ENCODE measurements at places on chromosomes 3 and 15.

DNA sequence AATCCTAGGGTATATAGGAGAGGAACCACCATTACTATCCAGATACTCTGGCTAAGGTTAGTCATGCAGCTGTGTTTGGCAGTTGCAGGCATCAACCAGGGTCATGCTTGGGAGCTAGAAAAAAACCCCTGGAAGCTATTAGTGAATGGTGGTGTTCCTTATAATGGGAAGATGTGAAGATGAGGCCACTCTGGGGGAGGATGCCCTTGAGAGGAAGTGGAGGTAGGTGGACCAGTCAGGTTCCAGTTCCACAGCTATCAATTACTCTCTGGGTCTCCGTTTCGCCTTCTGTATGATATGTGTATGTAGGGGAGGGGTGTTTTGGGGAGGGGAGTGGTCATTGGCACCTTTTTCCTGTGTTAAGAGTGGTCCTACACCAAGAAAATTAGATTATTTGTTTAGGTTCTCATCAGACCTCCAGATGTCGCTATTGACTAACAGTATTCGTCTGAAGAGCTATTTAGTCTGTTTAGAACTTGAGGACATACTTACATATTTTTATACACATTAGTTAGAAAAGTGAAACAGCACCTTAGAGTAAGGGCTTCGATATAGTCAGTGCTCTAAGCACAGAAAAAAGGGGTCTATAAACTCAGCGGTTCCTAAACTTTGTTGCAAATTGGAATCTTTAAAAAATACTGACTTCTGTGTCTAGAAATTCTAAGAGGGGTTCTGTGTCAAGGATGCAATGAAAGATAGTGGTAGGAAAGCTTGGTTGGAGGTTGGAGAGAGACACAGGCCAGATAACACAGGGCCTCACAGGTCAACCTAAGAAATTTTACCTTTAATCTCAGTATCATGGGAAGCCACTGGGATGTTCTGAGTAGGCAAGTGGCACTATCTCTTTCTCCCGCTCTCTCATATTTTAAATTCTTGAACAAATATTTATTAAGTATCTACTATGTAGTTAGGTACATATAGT, 9.1 kb upstream of the HPS3 start:
- no peak for DNase-seq

- no peak for DNase-seq
Measured at GRCh38 chr3:82461049-82461889, 699.8 kb upstream of the GBE1 start.

GRCh38 chr15:74239051-74239705, 3.1 kb downstream of the CCDC33 start:
- no peak for DNase-seq

DNA sequence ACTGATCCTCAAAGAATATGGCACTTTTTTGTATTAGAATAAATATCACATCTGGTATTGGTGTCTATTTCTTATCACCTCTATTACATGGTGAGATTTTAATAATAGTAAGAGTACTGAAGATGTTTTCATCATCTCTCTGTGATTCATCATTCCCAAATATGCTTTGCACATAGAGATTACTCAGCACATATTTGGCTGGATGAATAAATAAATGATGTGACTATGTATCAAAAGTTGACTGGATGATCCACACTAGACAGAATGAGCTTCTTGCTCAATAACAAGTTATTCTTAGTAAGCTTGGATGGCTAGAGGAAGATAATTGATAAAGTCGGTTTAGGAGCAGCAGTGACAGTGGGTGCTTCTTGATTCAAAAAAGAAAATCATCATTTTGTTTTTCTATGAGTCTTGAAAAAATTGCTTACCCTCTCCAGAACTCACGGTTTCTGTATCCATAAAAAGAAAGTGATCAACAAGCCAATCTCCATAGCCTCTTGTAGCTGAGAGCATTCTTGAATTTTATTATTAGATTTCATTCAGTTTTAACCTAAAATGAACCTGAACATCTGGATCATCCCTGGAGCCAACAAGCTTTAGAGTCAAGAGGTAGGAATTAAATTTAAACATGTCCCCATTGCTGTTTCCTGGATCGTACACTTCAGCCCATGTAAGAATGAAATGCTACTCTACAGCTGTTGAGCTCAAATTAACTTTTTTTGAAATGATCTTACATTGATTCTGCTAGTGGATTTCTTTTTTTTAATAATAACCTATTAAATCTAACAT, 104.8 kb upstream of the OSTN start:
- no peak for DNase-seq

- no peak for DNase-seq
Measured at GRCh38 chr3:10926811-10927521, 65.6 kb upstream of the SLC6A1 start.

GRCh38 chr3:29067007-29067406, 213.9 kb upstream of the RBMS3 start:
- no peak for DNase-seq

DNA sequence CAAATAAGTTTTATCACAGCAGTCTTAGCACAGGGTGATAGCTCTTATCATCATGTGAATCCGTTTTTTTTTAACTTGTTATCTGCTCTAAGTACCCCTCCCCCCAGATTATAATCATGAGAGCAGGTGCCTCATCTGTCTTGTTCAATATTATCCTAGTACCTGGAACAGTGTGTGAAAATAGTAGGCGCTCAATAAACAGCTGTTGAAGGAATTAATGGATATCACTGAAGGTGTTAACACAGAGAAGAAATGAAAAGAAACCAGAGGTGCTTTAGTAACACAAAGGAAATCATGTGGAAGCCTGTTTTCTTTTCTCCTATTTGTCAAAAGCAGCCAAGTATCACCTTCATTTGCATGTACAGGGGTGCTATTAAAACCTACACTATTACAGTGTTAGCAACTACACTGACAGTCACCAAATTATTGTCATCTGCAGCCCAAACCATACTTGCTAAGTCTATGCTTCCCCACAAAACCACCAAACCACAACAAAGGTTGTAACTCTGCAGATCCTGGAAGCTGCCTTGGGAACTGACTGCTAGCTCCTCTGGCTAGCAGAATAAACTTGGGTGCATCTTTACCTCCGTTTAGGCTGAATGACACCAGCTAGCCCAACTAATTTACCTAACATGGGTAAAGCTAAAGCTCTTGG, 2.9 kb downstream of the XPC start:
- peak; percentile 24 for DNase-seq

DNA sequence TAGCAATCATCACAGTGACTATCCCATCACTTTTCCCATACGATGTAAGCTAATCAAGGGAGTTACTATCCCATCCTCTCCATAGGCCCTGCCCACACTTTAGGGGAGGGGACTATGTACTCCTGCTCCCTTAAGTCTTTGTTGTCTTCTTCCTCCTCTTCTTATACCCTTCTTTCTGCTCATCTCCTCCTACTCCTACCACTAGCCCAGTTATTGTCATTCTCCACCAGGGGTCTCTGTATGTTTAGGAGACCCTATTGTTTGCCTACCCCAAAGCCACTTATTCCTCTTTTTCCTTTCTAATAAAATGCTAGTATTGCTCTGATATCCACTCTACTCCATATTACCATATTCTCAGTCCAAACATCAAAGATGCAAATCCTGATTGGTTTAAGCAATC, 27.8 kb downstream of the STAC start:
- DNase-seq, result no peak

All from CD4-positive, alpha-beta T cell (primary cell).